ENCODE measurements at places on chromosomes 4 and X.

- DNase-seq, result no peak
Observed at GRCh38 chrX:72100824-72101351, 30.8 kb downstream of the RTL5 start.

DNA sequence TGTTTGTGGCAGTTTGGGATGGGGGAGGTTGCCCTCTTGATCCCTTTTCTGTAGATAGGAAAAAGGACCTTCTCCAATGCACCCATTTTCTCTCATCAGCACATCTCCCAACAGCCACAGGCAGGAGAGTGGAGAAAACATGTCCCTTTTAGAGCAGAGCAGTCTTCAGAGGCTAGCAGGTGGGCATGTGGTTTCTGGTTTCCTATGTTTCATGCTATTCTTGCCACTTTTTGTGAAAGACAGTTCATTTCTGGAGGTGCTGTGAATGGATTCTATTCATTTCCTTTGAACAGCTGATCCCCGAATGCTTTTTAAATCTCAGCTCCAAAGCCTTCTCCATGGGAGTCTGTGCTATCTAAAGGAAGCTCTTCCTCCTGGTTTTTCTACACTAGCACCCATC, 18.9 kb downstream of the RASL11B start:
- DNase-seq, result no peak

- DNase-seq, result no peak
Observed at GRCh38 chr4:118968005-118968404, 79.4 kb downstream of the SYNPO2 start.

DNA sequence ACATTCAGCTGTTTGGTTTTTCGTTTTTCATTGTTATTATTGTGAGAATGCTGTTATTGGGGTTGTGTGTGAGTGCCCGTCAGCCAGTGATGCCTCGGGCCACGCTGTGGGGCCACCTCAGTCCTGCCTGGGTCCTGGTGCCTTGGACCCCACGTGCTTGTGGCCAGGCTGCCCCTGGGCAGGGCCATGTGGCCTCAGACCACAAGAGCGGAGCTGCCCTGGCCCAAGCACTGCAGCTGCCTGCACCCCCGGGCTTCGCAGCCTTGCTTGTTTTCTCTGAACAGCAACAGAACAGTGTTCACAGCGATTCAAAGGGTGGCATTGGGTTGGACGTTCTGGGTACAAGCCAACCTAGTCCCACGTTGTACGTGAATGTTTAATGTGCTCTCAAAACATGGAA, 56.9 kb downstream of the CPLX1 start:
- DNase-seq, result peak; percentile 21

DNA sequence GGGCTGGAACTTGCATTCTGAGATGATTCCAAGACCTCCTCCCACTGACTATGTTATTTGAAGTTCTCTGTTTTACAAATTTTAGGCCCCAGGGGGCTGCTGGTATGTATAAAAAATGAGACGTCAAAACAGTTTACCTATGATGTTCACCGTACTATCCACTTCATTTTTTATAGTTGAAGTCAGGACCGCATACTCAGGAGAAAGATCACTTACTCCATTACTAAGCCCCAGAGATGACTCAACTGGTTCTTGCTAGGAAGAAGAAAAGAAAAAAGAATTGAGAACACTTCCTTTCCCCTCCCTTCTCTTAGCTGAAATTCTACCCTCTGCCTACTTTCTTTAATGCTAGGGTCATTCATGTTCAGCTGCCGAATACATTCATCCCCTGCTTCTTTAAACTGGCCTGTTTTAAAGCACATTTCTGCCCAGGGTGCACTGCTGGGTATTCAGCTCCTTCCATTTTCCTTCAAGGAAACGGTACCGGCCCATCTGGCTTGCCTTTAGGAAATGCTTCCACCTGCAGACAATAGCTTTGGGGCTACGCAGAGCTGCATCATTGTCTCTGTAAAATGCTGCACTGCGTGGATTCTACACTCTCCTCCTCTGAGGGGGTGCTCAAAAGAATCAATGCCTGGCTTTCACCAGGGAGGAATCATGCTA, 66.2 kb downstream of the IRF2 start:
- no peak for DNase-seq

DNA sequence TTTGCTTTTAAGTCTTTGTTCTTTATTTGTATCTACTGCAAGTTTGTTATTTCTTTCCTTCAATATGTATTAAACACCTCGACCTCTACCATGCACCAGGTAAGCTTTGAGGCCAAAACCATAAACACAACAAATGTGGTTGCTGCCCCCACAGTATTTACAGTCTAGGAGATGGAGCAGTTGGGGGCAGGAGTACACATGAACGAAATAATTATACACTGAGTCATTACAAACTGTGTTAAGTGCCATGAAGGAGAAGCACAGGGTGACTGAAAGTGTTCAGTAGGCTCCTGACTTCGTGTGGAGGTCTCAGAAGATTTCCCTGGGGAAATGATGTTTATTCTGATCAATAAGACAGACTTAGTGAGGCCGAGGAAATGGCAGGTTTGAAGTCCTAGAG, 30.3 kb downstream of the SLC25A43 start:
- no peak for DNase-seq

DNA sequence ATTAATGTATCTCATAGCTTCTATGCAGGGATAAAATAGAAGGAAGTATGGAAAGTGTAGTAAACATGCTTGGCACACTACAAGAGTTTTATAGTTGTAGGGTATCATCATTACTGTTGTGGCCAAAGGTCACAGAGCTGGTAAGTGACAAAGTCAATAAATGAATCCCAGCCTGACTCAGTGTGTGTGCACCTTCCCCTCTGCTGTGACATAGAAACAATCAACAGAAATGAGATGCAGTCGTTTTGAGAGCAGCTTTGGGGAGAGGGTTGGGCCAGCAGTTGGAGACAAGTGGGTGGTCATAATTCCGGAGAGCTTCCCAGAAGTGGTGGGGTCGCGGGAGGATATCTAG, 82.4 kb upstream of the RBPJ start:
- DNase-seq, result no peak

GRCh38 chr4:183172881-183173280, 73.8 kb downstream of the WWC2 start:
- DNase-seq, result no peak

DNA sequence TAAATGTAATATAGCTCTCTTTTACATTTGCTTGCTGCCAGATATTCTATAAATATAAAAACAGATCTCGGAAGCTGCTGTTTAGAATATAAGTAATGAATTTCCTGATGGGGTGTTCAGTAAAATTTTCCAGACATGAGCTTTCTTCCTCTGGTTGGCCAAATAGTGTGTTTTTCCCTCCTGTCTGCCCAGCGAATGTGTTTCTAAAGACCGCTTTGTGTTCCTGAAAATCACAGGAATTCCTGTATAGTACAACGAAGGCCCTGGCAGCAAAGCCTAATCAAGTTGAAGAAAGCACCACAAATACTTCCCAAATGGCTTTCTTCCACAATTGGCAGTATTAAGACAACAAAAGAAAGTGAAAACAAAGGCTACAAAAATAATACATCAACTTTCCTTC, 494.1 kb downstream of the INPP4B start:
- DNase-seq, result no peak

GRCh38 chrX:19683358-19683757, 168.1 kb upstream of the MAP3K15 start:
- no peak for DNase-seq

DNA sequence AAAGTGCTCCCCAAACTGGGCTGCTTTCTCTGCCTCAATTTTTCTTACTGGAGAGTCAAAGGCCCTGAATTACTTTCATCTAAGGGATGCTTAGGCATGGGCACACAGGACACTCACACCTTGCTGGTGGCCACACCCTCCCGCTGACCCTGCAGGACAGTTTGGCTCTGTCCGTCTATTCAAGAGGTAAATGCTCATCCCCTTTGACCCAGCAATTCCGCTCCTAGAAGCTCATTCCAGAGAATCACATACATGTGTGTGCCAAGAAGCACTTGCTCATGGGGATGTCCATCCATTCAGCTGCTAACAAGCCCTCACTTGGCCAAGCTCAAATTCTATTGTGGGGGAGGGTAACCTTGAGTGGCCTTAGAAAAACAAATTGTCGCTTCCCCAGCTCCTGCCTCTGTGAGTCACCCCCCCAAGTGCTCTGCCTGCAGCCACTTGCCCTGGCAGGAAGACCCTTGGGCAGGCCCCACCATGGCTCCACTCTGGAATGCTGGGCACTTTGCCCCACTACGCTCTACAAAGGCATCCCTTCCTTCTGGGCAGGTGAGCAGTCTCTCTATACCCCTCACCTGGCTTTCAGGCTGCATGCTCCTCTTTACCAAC, 54.5 kb downstream of the HTRA3 start:
- no peak for DNase-seq

- DNase-seq, result peak; percentile 18
Observed at GRCh38 chr4:157992038-157992705, 180.7 kb downstream of the GASK1B start.

DNA sequence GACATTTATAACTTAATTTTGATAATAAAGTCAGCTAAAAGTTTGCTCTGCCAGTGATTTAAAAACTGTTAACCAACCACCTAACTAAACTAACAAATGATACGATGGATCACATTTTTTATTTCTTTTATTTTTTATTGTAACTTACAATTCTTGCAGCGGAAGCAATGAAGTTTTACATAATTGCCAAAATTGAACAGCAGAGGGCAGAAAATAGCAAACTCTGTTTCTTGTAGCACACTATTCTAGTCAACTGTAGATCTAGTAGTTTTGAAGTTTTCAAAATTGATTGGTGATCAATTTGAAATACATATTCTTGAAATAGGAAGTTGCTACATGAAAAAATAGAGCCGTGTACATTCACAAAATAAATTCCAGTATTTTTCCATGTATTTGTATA, 2.8 kb upstream of the GRIA2 start:
- DNase-seq, result no peak

- DNase-seq, result no peak
Observed at GRCh38 chr4:102430461-102430910, 70.7 kb upstream of the NFKB1 start.

DNA sequence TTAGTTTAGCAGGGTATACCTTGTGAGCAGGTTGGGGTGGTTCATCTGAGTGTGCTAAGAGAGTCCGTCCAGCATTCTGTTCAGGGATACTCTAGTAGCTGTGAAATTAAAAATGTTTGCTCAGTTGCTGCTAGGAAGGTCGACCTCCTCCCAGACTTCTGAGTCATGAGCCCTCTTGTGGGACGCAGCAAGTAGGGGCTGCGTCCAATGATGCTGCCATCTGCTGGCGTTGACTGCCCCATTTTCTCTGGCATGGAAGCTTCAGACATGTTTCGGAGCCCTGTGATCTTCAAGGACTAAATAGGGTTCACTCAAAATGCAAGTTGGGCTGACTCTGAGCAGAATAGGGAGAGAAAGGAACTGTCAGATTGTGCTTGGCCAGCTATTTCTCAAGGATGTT, 201.0 kb upstream of the ARSJ start:
- peak; percentile 2 for DNase-seq

DNA sequence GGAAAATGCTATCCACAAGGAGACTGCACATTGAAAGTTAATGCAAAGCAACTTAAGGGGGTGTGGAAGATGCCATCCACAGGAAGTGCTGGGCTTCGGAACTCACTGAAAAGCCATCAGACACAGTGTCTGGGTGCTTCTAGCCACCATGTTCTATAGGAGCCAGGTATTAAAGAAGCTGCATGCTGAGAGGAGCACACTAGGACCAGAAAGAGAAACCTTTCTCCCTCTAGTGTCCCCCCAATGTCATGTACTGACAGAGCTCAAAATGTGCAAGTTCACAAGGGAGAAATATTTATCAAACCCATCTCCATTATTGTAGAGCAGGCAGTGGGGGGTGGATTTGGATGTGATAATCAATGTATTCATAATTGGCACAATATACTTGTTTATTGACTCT, 510.9 kb downstream of the GRID2 start:
- DNase-seq, result no peak

- no peak for DNase-seq
Observed at GRCh38 chr4:93066749-93067148, 761.8 kb upstream of the ATOH1 start.

DNA sequence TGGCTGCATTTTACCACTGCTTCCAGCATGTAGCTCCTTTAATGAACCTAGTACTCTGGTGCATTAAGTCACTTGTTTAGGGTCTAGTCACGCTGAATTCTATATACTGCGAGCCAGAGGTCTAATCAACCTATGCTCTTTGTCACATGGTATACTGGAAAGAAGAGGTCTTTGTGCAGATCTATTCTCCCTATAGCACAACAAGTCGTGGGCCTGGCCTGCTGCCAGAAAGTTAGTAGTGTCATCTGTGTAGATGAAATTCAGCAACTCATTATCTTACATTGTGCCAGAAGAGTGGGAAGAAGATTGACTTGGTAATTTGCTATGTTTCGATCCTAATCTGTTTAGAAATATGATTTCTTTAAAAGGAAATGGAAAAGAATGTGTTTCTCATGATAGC, 80.8 kb downstream of the AWAT2 start:
- DNase-seq, result no peak

GRCh38 chr4:150117094-150117493, 38.8 kb downstream of the DCLK2 start:
- DNase-seq, result no peak

DNA sequence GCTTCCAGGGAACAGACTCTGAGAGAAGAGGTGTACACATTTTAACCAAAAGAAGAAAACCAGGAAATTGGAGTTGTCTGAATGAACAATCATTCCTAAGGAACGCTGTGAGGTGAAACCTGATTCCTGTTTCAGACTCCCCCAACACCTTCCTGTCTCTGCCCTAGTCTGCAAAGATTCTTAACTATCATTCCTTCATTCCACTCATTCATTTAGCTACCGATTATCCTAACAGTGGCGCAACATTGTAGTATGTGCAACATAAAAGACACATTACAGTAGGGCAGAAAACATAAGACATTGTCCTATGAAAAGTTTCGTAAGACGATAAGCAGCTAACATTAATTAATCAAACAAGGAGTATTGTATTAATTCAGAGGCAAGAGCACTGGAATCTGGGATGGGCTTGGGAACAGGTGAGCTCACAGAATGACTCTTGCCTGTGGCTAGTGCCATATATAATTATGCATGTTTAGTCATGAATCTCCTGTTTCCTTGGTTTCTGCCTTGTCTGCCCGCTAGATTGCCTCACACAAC, 23.8 kb upstream of the ADH7 start:
- DNase-seq, result no peak

DNA sequence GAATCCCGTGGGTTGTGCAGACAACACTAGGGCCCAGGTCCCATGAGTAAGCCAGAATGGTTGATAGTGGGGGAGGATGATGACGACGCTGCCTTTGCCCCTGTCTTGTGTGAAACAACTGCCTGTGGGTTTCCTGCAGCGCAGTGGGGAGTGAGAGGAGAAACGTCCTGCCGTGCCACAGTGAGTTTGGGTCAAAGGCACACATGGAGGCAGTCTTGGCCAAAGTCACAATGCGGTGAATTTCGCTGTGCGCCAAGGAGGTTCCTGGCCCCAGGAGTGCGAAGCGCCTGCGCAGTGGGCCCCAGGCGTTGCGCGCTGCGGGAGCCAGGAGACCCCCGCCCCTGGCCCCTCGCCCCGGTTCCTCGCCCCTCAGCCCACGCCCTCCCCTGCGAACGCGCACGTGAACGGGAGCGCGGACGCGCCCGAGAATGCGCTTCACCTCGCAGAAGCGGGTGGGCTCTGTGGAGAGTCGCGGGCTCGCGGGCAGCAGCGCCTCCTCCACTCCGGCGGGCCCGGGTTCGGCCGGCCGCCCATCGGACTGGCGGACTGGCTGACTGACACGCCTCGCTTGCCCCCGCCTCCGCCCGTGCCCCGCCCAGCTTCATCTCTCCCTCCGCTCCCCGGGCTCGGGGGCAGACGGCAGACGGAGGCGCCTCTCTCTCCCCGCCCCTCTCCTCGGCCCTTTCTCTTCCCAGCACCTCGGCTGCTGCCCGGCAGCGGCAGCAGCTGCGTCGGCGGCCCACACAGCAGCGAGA, at the start of gene NUDT10:
Gene NUDT10 (plus strand): TSS at position 635 of the 755 bp plus-strand sequence. CDS start 144 bp downstream, outside the sequence.
- no peak for DNase-seq
